Breast epithelium (tissue), 4 donors: ENCODE measurements at places on chromosomes 2 and 18.

DNA sequence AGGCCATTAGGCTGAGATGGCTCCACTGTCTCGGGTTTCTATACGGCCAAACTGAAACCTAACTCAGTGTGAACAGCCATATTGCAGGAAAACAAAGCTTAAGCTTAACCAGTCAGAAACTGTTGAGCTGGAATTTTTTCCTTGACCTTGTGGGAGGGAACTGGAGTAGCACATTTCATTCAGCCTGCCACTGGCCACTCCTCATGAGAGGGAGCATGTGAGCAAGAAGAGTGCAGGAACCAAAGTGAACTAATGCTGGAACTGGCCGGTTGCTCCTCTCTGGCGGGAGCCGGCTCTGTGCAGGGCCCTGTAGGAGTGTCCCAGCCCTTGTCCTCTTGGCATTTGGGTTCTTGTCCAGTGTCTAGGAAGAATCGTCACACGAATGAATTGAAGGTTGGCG is 5.9 kb upstream of the POLE4 start:
- DNase-seq, result no peak

DNA sequence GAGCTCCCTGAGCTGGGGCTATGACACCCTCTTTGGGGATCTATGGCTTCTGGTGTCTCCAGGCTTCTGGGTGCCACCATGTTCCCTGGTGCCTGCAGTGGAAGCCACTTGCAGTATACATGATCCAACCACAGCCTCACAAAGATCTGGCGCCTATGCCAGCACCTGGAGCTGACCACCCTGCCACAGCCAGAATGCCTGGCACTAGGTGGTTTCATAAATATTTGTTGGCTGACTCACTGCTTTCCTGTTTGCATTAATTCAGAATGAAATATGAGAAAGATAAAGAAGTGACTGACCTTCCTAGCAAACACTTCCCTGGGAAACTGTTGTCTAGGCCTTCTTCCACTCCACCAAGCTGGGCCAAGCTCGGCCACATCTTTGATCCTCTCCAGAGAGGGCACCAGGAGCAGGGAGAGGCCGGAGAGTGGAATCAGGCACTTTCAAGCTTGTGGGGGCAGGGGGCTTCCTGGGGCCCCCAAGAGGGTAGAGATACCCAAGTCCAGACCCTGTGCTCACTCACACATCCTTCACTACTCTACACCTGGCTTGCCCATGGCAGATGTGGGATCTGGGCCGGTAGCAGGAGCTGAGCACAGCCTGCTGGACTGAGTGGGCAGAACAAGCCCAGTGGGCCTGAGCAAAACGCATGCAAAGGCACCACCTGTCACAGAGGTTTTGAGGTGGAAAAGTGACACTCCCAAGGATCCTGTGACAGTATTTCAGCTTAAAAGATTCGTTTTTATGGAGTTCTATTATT is 565.7 kb downstream of the SLC4A3 start:
- DNase-seq, result no peak

DNA sequence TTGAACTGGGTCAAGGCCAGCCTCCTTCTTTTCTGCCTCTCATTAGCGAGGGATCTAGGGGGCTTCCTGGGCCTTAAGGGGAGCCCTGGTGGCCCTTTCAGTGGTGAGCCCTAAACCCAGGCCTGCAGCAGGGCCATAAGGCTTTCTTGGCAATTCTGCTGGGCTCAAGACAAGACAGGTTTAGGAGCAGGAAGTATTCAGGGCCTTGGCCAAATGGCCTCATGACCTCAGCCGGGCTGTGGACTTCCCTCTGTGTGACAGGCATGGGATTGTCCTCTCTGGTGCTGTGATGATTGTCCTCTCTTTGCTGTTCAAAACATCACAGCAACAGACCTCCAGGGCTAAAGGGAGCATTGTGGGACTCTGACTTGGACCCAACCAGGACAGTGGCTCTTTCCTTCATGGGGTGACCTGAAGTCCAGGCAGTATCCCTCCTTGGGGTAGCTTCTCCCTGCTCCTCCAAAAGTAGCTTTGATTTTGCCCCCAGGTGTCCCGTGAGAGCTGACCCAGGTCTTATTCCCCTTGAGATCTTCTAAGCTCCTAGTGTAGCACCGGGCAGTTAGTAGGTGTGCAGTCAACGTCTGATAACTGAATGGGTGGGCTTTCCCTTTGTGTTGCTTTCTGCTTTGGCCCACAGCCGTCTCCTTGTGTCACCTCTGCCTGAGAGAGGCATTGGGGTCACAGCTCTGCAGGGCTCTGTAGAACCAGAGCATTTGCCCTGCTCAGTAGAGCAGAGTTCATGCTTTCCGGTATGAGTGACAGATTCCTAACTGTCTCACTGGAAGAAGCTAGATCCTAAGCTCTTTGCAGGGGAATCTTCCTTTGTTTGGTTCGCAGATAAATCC is 14.7 kb downstream of the FOSL2 start:
- no peak for DNase-seq

DNA sequence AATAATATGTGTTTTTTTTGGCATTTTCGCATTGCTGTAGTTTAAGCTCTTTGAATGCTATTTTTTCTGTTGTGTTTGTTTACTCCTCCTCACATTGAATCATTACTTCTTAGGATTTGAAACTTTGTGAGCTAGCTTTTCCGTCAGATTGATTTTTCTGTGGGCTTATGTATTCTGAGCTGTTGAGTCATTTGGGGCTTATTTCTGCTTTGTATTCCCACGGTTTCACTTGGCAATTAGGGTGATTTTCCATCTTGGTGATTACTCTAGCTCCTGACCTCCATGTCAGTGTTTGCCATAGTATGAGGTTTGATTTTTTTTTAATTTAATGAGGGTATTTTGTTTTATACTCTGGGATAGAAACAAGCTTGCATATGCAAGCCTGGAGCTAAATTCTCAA is 200.0 kb downstream of the CCDC102B start:
- no peak for DNase-seq

GRCh38 chr2:10325278-10326145 is 22.8 kb downstream of the HPCAL1 start:
- no peak for DNase-seq

- no peak for DNase-seq
Measured at GRCh38 chr2:75561566-75562512, 1.1 kb upstream of the EVA1A start.

GRCh38 chr2:79982445-79982844 is 322.1 kb downstream of the LRRTM1 start:
- DNase-seq, result no peak

DNA sequence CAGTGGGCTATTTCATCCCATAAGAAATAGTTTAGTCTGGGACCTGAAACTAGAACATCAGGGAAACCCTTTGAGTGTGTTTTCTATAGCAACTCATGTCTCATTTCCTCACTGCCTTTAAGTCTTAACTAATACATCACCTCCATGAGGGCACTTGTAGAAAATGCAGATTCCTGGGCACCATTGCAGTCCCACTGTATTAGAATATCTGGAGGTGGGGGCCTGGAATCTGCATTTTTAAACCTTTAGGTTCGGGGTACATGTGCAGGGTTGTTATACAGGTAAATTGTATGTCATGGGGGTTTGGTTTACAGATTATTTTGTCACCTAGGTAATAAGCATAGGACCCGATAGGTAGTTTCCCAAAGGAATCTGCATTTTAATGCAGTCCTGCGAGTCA is 87.4 kb downstream of the ARHGEF33 start:
- DNase-seq, result no peak

DNA sequence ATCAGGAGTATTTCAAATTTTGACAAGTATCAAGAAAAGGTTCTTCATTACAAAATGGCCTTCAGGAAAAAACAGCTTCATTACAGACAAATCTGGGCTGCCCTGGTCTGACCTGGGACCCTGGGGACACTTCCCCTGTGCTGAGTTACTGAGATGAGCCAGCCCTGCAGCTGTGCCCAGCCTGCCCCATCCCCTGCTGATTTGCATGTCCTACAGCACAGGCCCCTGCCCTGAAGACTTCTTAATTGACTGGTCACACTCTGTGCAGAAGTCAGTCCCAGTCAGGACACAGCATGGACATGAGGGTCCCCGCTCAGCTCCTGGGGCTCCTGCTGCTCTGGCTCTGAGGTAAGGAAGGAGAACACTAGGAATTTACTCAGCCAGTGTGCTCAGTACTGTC is 235.1 kb downstream of the ANKRD36B start:
- DNase-seq, result no peak

DNA sequence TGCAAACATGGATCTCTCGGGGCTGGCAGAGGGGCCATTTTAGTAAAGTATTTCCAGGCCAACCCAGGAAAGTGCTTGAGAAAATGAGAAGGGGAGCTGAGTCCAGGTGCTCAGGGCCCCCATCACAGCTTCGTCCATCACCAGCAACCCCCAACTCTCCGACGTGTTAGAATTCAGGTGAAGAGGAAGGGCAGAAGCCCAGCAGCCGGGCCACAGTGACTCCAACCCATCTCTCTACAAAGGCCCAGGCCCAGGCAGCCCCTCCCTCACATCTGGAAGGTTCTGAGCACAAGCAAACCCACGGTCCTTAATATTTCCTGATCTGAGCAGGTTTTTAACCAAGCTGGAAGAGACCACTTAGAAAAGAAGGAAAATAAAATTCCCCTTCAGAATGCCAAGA is 34.7 kb upstream of the COL6A3 start:
- DNase-seq, result no peak

DNA sequence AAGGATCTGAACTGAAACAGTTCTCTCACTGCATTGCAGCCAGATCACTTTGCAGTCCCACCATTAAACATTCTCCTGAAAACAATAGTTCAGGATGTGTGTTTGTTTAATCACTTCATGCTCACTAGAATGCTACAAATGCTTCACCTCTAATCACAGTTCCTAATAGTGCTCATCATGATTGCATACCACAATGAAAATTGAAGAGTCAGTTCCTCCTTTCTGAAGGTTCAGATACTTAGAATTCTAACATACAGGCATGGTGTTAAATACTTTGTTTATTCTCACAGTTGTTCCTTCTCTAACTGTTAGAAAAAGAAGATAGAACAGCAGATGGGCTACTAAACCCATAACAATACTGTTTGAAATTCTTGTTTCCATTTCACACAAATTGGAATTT is 622.3 kb upstream of the ACVR2A start:
- no peak for DNase-seq

DNA sequence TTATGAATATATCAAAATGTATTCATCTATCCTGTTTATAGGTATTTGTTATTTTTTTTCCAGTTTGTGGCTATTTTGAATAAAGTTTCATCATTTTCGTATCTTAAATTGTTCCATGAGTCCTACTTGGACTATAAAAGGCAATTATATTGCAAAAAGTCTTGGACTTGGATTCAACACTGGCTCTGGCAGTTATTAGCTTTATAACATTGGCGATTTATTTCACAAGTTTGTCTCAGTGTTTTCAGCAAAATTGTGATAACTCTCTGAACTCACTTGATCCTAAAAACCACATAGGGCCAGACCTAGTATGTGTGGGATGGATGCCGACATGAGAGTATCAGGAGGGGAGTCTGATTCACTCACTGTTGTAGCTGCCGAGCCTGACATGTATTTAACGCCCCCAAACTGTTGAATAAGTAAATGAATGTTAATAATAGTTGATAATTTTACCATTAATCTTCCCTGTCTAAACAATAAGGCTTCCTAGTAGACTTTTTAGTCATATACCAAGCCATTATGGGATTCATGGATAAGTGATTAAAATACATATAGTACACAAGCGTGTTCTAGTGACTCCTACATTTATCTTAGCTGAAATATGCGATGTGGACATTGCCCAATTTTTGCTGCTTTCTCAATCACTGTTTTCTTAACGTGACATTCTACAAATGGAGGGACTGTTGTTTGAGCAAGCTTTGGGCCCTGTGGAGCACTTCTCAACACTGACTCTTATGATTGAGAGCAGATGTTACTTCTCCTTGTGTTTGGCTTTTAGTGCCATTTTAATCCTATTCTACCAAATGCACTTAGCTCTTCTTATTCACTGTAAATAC is 907.6 kb downstream of the EPHA4 start:
- DNase-seq, result no peak

DNA sequence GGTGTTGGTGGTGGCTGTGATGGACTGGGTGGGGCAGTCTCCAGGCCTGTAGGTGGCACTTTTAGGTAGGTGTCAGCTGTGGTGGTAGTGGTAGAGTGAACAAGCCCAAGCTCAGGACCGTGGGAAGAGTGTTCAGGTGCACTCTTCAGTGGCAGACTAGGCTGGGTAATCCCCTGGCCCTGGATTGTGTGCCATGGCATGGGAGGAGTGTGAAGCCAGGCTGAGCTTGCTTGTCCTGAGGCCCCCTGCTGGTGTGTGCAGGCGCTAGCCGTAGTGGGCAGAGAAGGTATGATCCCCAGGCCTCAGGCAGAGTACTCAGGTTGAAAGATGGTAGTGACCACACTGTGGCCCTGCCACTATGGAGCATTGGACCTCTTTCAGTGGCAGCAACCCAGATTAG is 850.3 kb downstream of the DSC3 start:
- no peak for DNase-seq

GRCh38 chr2:216555274-216555673 is 56.6 kb downstream of the RPL37A start:
- DNase-seq, result peak; percentile 80

- no peak for DNase-seq
Measured at GRCh38 chr2:118731413-118731812, 116.0 kb downstream of the EN1 start.

DNA sequence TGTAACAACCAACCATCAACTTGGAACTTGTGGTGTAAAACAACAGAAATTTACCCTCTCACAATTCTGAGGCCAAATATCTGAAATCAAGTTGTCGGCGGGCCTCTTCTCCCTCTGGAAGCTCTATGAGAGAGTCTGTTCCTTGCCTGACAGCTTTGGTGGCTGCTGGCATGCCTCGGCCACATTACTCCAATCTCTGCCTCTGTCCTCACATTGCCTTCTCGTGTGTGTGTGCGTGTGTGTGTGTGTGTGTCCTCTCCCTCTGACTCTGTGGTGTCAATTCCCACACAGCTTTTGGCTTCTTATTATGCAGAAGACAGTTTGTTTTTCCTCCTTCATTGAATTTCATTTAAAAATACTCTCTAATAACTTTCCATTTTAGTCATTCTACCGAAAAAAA is 50.4 kb downstream of the ZDBF2 start:
- no peak for DNase-seq

- DNase-seq, result no peak
Measured at GRCh38 chr2:52141076-52141475, 1109.1 kb upstream of the NRXN1 start.

- DNase-seq, result no peak
Measured at GRCh38 chr2:127218812-127219170, 1.3 kb downstream of the CYP27C1 start.

DNA sequence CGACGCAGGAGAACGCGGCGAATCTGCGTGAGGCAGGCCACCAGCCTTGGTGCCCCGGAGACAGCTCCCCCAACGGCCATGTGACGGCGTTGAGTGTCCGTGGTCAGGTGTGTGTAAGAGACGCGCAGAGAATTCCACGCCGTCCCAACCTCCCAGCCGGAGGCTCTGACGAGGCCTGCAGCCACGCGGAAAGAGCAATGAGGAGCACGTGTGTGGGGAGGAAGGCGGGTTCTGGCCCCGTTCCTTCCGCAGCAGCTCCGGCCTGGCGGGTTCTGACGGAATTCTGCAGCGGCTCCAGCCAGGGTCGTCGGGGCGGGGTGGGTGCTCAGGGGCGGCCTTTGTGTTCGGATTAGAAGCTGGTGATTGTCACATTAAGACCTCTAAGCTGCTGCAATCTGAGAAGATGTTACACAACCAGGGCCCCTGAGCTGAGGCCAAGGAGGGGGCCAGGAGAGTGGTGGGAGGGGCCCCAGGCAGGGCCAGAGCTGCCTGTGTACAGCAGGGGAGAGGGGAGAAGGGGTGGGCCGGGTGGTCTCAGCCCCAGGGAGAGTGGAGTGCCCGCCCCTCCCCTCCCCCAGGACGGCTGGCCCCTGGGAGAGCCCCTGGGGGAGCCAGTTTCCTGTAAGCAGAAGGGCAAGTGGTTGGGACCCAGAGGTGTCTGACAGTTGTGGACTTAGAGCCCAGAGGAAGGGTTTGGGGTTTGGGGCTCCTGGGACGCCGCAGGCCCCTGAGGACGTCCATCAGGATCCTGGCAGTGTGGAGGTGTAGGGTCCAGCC is 5.1 kb upstream of the GAL3ST2 start:
- peak; percentile 15 for DNase-seq
